Mesothelial cell of epicardium (in vitro differentiated cells): ENCODE measurements at places on chromosomes 4 and X. TPM values are rescaled to one million over a fixed set of nuclear protein-coding genes. Genes with fewer than 3 reads are reported as not detected.

The CT45A1 gene
- total RNA-seq: not detected in 3 replicates

- no peak overlapping the region for H3K27ac ChIP-seq
- no peak for DNase-seq
- no peak overlapping the region for H3K4me3 ChIP-seq
- peaks cover 2% of the 10 kb centered on the region for H3K27me3 ChIP-seq
- no peaks in the 10 kb centered on the region for H3K36me3 ChIP-seq
Observed at GRCh38 chr4:93152491-93152890, 676.1 kb upstream of the ATOH1 start.

DNA sequence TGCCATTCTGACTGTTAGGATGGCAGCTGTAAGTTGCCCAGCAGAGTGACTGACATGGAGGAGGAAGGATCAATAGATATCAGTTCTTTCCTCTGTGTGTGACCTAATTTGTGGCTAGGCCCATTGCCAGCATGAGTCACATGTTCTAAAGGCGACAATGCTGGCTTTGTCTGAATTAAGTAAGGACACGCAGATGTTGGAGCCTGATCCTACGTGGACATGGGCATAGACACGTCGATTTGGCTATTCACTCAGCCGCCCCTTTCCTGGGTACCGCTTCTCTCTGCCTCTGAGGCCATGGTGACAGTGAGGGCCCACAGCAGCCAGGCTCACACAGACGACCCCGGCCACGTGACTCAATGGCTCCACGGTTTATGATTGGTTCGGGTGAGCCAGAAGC, 16.3 kb downstream of the PROM1 start:
- H3K27ac ChIP-seq: no peak overlapping the region
- peaks cover 11% of the 10 kb centered on the region for H3K36me3 ChIP-seq
- H3K4me3 ChIP-seq: no peak overlapping the region
- peaks cover 4% of the 10 kb centered on the region for H3K4me1 ChIP-seq
- H3K27me3 ChIP-seq: no peaks in the 10 kb centered on the region

- no peaks in the 10 kb centered on the region for H3K27me3 ChIP-seq
- H3K36me3 ChIP-seq: peaks cover 6% of the 10 kb centered on the region
- no peaks in the 10 kb centered on the region for H3K4me1 ChIP-seq
- H3K27ac ChIP-seq: no peak overlapping the region
Observed at GRCh38 chrX:136028383-136028984, 43.2 kb downstream of the SLC9A6 start.

The MAP3K15 gene
- 1.3 to 1.6 TPM (median 1.4 TPM) in 3 replicates for total RNA-seq

- no peaks in the 10 kb centered on the region for H3K27me3 ChIP-seq
- H3K4me1 ChIP-seq: peaks cover 6% of the 10 kb centered on the region
- DNase-seq: no peak
- H3K36me3 ChIP-seq: peaks cover 12% of the 10 kb centered on the region
- peak within 1 kb of the TSS; percentile 91 for H3K4me3 ChIP-seq
Observed at GRCh38 chrX:54920610-54921426, at the start of gene TRO. TSS of gene TRO (plus strand) at chrX:54920824. CDS start at chrX:54922247, 1,423 bp downstream.

DNA sequence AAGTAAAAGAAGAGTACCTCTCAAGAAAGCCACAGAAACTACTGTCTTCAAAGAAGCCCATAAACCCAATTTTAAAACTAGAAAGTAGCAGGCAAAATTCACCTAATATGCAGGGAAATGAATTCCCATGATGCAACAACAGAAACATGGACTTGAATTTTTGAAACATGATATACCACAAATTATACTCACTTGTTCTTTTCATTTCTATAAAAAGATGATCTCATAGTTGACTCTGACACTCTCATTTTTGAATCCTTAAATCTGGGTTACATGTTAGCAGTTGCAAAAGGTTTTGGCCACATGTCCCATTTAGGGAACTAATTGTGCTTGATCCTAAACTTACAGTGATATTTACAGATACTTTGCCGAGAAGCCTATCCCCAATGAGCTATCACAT, 1130.8 kb downstream of the FAT4 start:
- H3K27ac ChIP-seq: no peak overlapping the region
- no peaks in the 10 kb centered on the region for H3K27me3 ChIP-seq
- no peak overlapping the region for H3K4me3 ChIP-seq
- H3K36me3 ChIP-seq: no peaks in the 10 kb centered on the region

DNA sequence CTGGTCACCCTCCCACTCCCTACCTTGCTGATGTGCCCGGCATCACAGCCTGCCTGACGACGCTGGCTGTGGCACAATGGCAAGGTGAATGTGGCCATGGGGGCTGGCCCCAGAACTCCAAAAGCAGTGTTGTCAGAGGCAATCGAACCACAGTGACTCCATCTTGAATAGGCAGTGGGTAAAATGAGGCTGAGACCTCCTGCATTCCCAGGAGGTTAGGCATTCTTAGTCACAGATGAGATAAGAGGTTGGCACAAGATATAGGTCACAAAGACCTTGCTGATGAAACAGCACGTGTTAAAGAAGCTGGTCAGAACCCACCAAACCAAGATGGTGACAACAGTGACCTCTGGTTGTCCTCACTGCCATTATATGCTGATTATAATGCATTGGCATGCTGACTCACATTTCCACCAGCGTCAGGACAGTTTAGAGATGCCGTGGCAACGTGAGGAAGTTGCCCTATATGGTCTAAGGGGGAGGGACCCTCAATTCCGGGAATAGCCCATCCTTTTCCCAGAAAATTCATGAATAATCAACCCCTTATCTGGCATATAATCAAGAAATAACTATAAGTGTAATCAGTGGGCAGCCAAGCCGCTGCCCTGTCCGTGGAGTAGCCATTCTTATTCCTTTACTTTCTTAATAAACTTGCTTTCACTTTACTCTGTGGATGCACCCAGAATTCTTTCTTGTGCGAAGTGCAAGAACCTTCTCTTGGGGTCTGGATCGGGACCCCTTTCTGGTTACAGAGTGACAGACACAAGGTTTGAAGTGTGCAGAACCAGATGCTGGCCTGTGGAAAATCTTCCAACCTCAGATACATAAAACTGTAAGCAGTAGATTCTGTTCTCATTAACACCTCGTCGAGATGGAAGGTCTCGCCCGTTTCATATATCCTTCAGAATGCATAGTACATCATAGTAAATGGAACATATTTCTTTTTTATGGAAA, 26.8 kb upstream of the CLDN24 start:
- H3K36me3 ChIP-seq: no peaks in the 10 kb centered on the region
- H3K4me1 ChIP-seq: peaks cover 4% of the 10 kb centered on the region
- H3K4me3 ChIP-seq: no peak overlapping the region
- H3K27ac ChIP-seq: no peak overlapping the region
- DNase-seq: no peak

GRCh38 chrX:151723156-151723760, 7.4 kb downstream of the FATE1 start:
- H3K4me1 ChIP-seq: peaks cover 4% of the 10 kb centered on the region
- DNase-seq: no peak
- no peaks in the 10 kb centered on the region for H3K36me3 ChIP-seq
- H3K27ac ChIP-seq: no peak overlapping the region

The PRMT9 gene
- total RNA-seq: 13.6 to 14.8 TPM (median 13.6 TPM) in 3 replicates
